ENCODE measurements at places on chromosomes 7 and 10. TPM values are rescaled to one million over a fixed set of nuclear protein-coding genes. Genes with fewer than 3 reads are reported as not detected.

FAM25A gene
- not detected for total RNA-seq

CCDC7 gene
- 20.7 TPM for total RNA-seq

SCD gene
- total RNA-seq, result 144 TPM

GBX1 gene
- total RNA-seq, result not detected

IL2RA gene
- 239 TPM for total RNA-seq

GSAP gene
- 5.3 TPM for total RNA-seq

GNAT3 gene
- not detected for total RNA-seq

TAS2R3 gene
- 1.3 TPM for total RNA-seq

C10orf53 gene
- total RNA-seq, result not detected

STYXL1 gene
- total RNA-seq, result 30.2 TPM

MPP7 gene
- 5.6 TPM for total RNA-seq

MGMT gene
- total RNA-seq, result 17.9 TPM

SPOCK2 gene
- total RNA-seq, result 217 TPM

TWIST1 gene
- 0.18 TPM for total RNA-seq

ADRB1 gene
- total RNA-seq, result not detected

KIAA1549 gene
- total RNA-seq, result 0.45 TPM

AGR2 gene
- not detected for total RNA-seq

PROSER2 gene
- total RNA-seq, result 0.23 TPM

HOXA10 gene
- total RNA-seq, result not detected

HECTD2 gene
- 3.0 TPM for total RNA-seq

CTNNA3 gene
- not detected for total RNA-seq

GTF2IRD1 gene
- 0.73 TPM for total RNA-seq

PKD1L1 gene
- total RNA-seq, result 0.09 TPM

PLEKHS1 gene
- not detected for total RNA-seq

LIPK gene
- not detected for total RNA-seq

NPSR1 gene
- total RNA-seq, result not detected

MBLAC1 gene
- total RNA-seq, result 2.7 TPM

LRRD1 gene
- total RNA-seq, result not detected

FFAR4 gene
- not detected for total RNA-seq

CTTNBP2 gene
- not detected for total RNA-seq

VGF gene
- 0.34 TPM for total RNA-seq

TMEM225B gene
- 2.4 TPM for total RNA-seq

TRRAP gene
- 62.4 TPM for total RNA-seq

SRGN gene
- 215 TPM for total RNA-seq

WDR86 gene
- total RNA-seq, result not detected

STAG3 gene
- 21.7 TPM for total RNA-seq

MYH16 gene
- not detected for total RNA-seq

GLRX3 gene
- 97.7 TPM for total RNA-seq

TMUB1 gene
- total RNA-seq, result 55.4 TPM

SLC29A4 gene
- total RNA-seq, result 0.59 TPM

C10orf105 gene
- 0.61 TPM for total RNA-seq

MEST gene
- 2.6 TPM for total RNA-seq

ADARB2 gene
- not detected for total RNA-seq

ANKRD1 gene
- total RNA-seq, result not detected

IL6 gene
- 0.66 TPM for total RNA-seq

NPFFR1 gene
- not detected for total RNA-seq

PRKAR2B gene
- total RNA-seq, result 0.25 TPM

SORCS1 gene
- not detected for total RNA-seq

SPDYE8 gene
- total RNA-seq, result not detected

USP6NL gene
- 0.70 TPM for total RNA-seq

TMEM184A gene
- not detected for total RNA-seq

ACTL6B gene
- total RNA-seq, result not detected

ZNF746 gene
- 20.5 TPM for total RNA-seq

HOGA1 gene
- not detected for total RNA-seq

MRPS16 gene
- 105 TPM for total RNA-seq

NAT16 gene
- total RNA-seq, result not detected

OR2A12 gene
- not detected for total RNA-seq

DYNC1I1 gene
- total RNA-seq, result not detected
